Activated naive CD4-positive, alpha-beta T cell treated with anti-CD3 and anti-CD28 coated beads, Interleukin-2, amount 10 ng/mL, durations not matched to agents 7 days and 5 days (primary cell): ENCODE measurements at places on chromosomes 16 and 17.

- peak; percentile 73 for DNase-seq
These were observed at the start of gene ARHGAP27 for GRCh38 chr17:45432405-45433158. TSS of gene ARHGAP27 (minus strand) at chr17:45432870. CDS start at chr17:45430279, 2,591 bp downstream.

DNA sequence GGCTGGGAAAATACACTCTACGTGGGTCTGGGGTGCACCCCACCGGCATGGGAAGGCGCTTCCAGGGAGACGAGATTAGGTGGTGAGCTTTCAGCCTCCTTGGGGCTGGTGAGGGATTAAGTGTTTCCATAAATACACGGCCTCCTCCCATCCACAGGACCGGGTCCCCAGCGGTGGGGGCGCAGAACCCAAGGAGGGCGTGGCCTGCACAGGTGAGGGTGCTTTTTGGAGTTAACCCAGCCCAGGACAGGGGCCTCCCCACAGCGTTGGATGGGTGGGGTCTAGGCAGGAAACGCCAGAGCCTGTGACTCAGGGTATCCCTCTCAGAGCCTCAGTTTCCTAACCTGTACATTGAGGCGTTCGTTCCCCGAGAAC, 1.1 kb downstream of the C16orf74 start:
- DNase-seq: peak; percentile 24

- DNase-seq: peak; percentile 77
These were observed 794 bp upstream of the CPNE7 start for GRCh38 chr16:89574681-89575246.

DNA sequence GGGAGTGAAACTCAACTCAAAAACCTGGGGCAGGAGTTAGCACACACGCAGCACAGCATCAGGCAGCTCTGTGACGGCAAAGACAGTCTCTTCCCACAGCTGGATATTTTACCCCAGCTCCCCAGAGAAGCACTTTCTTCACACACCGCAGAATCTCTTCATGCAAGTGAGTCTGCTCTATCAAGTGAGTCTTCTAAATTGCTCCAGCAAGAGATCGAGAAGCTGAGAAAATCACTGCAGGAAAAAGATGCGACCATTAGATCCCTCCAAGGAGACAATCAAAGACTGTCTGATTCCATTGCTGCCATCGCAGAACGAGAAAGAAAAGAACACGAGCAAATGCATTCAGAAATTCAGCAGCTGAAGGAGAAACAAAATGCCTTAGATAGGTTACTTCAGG, 16.9 kb upstream of the LCMT1 start:
- DNase-seq: no peak

DNA sequence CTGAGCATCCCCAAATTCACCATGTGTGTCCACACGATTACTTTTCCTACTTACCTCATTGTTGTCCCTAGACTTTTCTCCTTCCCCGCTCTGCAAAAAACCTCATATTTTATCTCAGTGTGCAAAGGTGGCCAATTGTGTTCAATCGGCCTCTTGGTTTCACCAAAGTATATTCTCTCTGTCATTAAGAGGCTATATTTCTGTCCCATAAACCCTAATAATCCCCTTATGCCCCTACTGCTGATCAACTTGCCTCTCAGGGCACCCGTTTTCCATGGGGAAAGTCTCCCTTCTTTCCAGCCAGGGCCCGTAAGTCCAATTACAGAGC, 11.6 kb downstream of the CES2 start:
- DNase-seq: no peak

DNA sequence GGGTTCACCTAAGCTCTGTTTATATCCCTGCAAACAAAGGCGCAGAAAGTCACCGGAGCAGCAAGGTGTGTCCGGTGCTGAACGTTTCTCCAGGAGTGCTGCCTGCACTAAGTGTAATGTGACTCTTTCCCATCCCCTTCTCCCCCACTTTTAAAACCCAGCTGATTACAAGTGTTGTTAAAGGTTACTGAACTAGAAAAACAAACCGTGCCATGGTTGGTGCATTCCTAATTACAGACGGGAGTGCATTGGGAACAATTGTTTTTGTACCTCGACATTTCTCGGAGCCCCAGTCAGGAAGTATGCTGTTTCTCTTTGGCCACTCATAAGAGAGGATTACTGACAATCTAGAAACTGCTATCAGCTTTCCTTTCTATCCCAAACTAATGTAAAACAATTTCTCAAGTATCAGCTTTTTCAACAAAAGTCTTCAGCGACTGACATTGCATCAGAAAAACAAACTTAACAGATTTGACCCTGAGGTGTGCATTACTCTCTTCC, 441.0 kb upstream of the SALL1 start:
- no peak for DNase-seq

DNA sequence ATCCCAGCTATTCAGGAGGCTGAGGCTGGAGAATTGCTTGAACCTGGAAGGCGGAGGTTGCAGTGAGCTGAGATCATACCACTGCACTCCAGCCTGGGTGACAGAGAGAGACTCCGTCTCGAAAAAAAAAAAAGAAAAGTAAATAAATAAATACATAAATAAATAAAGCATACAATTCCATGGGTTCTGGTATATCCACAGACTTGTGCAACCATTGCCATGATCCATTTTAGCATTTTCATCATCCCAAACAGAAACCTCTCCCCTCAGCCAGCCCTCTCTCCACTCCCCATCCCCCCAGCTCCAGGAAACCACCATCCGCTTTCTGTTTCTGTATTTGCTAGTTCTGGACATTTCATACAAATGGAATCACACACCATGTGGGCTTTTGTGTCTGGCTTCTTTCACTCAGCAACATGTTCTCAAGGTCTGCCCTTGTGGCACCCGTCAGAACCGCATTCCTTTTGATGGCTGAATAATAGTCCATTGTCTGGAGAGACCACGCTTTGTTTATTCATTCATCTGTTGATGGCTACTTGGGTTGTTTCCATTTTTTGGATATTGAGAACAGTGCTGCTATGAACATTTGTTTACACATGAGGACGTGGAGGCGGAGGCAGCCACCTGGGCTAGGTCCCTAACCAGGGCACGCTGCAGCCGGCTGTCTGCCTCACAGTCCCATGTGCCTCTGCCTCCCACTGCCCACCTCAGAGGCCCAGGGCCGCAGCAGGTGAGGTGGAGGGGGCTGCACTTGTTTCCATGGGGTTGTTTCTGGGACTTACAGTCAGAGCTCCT, 76.2 kb downstream of the NT5M start:
- DNase-seq: no peak
